ENCODE measurements at places on chromosomes 2 and 18. TPM values are rescaled to one million over a fixed set of nuclear protein-coding genes. Genes with fewer than 3 reads are reported as not detected.

- H3K27ac ChIP-seq: no peak overlapping the region
- H3K36me3 ChIP-seq: no peaks in the 10 kb centered on the region
- H3K4me3 ChIP-seq: no peak overlapping the region
Observed at GRCh38 chr2:227799202-227799601, 14.4 kb upstream of the CCL20 start.

The LYG2 gene
- total RNA-seq: not detected

The REEP1 gene
- total RNA-seq: 0.28 TPM

DNA sequence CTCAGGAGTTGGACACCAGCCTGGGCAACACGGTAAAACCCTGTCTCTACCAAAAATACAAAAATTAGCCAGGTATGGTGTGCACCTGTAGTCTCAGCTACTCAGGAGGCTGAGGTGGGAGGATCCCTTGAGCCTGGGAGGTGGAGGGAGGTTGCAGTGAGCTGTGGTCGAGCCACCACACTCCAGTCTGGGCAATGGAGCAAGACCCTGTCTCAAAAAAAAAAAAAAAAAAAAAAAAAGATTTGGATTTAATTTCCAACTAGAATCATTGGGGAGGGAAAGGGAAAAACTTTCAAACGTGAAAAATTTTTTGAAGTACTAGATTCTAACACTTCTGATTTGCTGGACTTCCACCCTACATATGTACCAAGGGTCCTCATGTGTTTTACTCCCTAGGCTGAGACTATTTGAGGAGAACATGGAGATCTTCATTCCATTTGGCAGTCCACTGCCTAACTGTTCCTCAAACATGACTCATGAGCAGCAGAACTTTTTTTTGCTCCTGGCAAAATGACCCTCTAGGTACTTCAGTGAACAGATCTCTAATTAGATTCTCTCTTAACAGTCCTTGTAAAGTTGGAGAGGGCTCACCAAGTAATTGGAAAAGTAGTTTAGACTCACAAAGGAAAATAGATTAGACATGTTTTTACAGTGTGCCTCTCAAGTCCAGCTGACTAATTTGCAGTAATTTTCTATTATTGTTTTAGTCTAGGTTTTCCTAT is 267.6 kb downstream of the METTL4 start:
- H3K27me3 ChIP-seq: no peaks in the 10 kb centered on the region
- peak overlapping the region; percentile 75 for H3K27ac ChIP-seq
- DNase-seq: no peak
- H3K4me1 ChIP-seq: no peaks in the 10 kb centered on the region
- H3K4me3 ChIP-seq: no peak overlapping the region

The DUSP19 gene
- total RNA-seq: 3.5 TPM

GRCh38 chr2:8685697-8686358 is 4.0 kb downstream of the ID2 start:
- peak overlapping the region; percentile 70 for H3K27ac ChIP-seq
- DNase-seq: peak; percentile 77
- H3K36me3 ChIP-seq: no peaks in the 10 kb centered on the region
- no peaks in the 10 kb centered on the region for H3K27me3 ChIP-seq
- H3K4me1 ChIP-seq: peaks cover 5% of the 10 kb centered on the region

DNA sequence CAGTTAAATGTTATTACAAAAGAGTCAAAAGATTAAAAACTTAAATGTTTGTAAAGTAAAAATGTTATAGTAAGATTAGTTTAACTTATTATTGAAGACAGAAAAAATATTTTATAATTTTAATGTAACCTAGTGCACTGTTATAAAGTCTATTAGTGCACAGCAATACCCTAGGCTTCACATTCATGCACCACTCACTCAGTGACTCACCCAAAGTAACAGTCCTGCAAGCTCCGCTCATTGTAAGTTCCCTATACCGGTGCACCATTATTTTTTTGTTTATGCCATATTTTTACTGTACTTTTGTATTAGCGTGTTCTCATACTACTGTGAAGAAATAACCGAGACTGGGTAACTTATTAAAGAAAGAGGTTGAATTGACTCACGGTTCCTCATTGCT is 759.7 kb upstream of the CDH7 start:
- no peak overlapping the region for H3K4me3 ChIP-seq
- DNase-seq: no peak
- H3K27ac ChIP-seq: no peak overlapping the region
- H3K27me3 ChIP-seq: no peaks in the 10 kb centered on the region
- no peaks in the 10 kb centered on the region for H3K36me3 ChIP-seq
- H3K4me1 ChIP-seq: no peaks in the 10 kb centered on the region

GRCh38 chr2:179671043-179671981 is 190.1 kb downstream of the ZNF385B start:
- no peaks in the 10 kb centered on the region for H3K36me3 ChIP-seq
- DNase-seq: no peak
- no peaks in the 10 kb centered on the region for H3K27me3 ChIP-seq
- no peak overlapping the region for H3K27ac ChIP-seq
- no peak overlapping the region for H3K4me3 ChIP-seq

DNA sequence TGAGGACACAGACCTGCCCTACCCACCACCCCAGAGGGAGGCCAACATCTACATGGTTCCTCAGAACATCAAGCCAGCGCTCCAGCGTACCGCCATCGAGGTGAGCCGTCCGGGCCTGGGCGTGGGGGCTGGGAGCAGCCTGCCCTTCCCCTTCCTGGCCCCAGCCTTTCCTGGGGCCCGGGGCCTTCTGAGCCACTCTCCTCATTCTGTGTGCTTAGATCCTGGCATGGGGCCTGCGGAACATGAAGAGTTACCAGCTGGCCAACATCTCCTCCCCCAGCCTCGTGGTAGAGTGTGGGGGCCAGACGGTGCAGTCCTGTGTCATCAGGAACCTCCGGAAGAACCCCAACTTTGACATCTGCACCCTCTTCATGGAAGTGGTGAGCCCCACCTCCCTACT is 157.9 kb downstream of the DYSF start:
- H3K27ac ChIP-seq: no peak overlapping the region
- H3K4me1 ChIP-seq: no peaks in the 10 kb centered on the region
- no peaks in the 10 kb centered on the region for H3K27me3 ChIP-seq
- no peaks in the 10 kb centered on the region for H3K36me3 ChIP-seq
- no peak overlapping the region for H3K4me3 ChIP-seq

GRCh38 chr2:47057687-47058002 is 97.5 kb downstream of the STPG4 start:
- no peak overlapping the region for H3K27ac ChIP-seq
- H3K36me3 ChIP-seq: peaks cover 11% of the 10 kb centered on the region

DNA sequence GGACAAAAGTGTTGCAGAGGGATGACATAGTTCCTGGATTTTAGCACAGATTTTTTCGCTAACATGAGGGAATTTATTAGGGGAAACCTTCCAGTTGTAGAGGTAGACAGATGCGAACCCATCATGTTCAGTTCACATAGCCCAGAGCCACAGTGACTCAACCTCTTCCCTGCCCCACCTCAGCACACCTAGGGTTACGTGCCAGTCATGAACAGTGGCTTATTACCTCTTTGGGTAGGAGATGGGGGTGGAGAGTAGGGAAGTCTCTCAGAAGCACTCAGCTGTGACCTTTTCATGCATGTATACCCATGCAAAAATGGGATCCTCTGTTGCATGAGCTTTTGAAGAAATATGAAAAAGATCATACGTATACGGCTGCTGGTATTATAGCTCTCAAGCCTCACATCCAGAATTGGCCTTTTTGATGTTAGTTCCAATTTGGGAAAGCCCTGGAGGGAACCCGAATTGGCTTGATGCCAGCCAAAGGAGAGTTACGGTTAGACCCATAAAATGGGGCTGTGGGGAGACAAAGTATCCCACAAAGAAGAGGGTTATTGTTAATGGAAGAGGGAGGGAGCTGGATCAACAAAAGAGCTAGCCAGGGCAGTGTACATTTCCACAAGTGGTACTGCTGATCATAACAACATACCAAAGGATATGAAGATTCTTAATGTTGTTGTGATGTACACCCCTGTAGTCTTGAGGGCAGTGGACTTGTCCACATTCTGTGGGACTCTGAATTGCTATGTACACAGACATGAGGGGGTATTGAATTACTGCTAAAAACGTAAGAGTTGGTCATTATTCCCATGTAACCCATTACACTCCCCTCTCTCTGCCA is 4.9 kb downstream of the TANC1 start:
- no peak overlapping the region for H3K4me3 ChIP-seq
- no peak overlapping the region for H3K27ac ChIP-seq
- no peaks in the 10 kb centered on the region for H3K27me3 ChIP-seq
- no peaks in the 10 kb centered on the region for H3K36me3 ChIP-seq
- peaks cover 7% of the 10 kb centered on the region for H3K4me1 ChIP-seq

- H3K27ac ChIP-seq: no peak overlapping the region
- H3K4me3 ChIP-seq: no peak overlapping the region
- H3K27me3 ChIP-seq: no peaks in the 10 kb centered on the region
- no peak for DNase-seq
Observed at GRCh38 chr2:150204451-150204850, 283.0 kb downstream of the RND3 start.

GRCh38 chr18:9862686-9863085 is 23.1 kb upstream of the TXNDC2 start:
- no peaks in the 10 kb centered on the region for H3K36me3 ChIP-seq
- no peak overlapping the region for H3K4me3 ChIP-seq
- no peaks in the 10 kb centered on the region for H3K4me1 ChIP-seq

DNA sequence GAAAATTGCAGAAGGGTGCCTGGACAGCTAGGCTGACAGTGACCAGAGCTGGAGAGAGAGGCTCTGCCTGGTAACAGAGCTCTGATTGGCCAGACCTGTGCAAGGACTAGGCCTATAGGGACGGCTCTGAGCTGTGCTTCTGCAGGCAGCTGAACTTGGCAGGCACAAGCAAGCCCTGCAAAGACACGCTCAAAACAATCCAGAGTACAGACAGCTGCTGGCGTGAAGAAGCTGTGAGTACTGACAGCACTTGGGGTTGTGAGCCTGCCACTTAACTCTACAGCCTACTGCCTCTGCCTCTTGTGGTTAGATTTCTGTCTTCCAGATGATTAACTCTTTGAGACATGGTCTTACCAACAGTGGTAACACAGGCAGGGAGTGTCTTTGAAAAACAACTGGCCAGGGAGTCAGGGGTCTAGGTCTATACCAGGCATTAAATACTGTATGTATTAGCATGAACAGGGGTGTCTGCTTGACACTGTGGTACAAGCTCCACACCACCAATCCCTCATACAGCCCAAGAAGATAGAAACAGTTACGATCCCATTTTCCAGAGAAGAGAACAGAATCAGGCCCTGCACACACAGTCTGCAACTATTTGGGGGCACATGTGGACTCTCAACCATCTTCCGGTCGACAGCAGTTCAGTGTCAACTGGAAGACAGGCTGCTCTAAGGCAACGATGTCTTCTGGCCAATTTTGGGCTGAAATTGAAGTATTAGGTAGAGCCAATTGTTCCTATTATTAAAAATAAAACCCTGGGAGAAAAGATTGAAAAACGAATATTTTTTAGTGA is 568.4 kb downstream of the TNS1 start:
- no peaks in the 10 kb centered on the region for H3K27me3 ChIP-seq
- no peak for DNase-seq
- no peak overlapping the region for H3K27ac ChIP-seq
- H3K4me3 ChIP-seq: no peak overlapping the region
- H3K4me1 ChIP-seq: no peaks in the 10 kb centered on the region

DNA sequence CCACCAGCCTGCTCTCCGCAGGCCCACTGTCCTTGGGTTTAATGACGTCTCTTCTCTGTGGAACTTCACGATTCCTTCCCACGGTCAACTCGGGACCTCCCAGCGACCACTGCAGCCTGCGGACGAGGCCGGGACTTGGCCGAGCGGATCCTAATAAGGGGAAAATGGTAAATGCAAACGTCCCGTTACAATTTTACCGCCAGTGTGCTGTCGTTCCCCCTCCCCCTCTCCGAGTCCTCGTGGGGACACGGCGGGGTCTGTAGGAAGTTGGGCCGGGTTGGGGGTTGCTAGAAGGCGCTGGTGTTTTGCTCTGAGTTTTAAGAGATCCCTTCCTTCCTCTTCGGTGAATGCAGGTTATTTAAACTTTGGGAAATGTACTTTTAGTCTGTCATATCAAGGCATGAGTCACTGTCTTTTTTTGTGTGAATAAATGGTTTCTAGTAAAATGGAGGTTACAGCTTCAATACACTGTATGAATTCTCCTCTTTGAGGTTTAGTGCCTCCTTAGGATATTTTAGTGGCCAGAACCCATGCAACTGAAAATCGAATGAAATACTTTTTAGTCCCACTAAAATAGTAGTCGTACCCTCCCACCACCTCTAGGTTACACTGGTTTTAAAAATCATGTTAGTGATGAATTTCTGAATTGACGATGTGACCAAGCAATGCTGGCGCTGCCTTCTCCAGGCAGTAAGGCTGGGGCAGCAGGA is 2.3 kb downstream of the HOXD11 start:
- no peak overlapping the region for H3K4me3 ChIP-seq
- no peak overlapping the region for H3K27ac ChIP-seq
- H3K27me3 ChIP-seq: peaks cover 81% of the 10 kb centered on the region
- DNase-seq: no peak
- no peaks in the 10 kb centered on the region for H3K36me3 ChIP-seq

GRCh38 chr18:34592961-34593382 is 117.1 kb upstream of the DTNA start:
- DNase-seq: no peak
- H3K4me3 ChIP-seq: no peak overlapping the region
- H3K36me3 ChIP-seq: no peaks in the 10 kb centered on the region
- H3K27me3 ChIP-seq: no peaks in the 10 kb centered on the region
- no peaks in the 10 kb centered on the region for H3K4me1 ChIP-seq

DNA sequence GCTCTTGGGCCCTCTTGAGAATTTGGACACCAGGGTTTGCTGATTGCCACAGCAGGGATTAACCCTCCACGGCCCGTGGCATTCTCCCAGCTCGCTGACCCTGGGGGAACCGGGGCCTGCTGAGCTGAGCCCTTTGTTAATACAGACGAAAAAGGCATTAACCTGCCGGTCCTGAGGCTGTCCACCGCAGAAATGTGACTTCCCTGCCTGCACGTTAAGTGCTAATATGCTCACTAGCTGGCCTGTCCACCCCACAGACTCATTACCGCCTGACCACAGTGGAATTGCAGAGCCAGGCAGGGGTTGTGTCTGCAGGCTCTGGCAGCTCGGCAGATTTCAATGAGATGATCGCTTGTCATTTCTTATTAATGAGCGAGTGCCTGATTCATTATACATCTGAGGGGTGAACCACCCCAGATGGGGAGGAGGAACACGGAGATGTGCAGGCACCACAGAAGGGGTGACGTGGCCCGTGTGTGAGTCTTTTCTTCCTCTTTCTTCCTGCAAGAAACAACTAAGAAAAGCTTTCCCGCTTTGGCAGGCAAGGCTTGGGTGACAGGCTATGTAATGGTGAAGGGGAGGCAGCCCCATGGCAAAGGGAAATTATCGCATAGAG is 126.0 kb downstream of the GLI2 start:
- no peak overlapping the region for H3K4me3 ChIP-seq
- no peaks in the 10 kb centered on the region for H3K27me3 ChIP-seq
- no peaks in the 10 kb centered on the region for H3K36me3 ChIP-seq
- DNase-seq: no peak

- no peak overlapping the region for H3K27ac ChIP-seq
- H3K4me1 ChIP-seq: no peaks in the 10 kb centered on the region
- DNase-seq: no peak
- no peaks in the 10 kb centered on the region for H3K36me3 ChIP-seq
- no peaks in the 10 kb centered on the region for H3K27me3 ChIP-seq
Observed at GRCh38 chr18:51128533-51128932, 68.9 kb downstream of the MEX3C start.

The RIT2 gene
- total RNA-seq: not detected
